ENCODE measurements at places on chromosomes 7 and 10.

DNA sequence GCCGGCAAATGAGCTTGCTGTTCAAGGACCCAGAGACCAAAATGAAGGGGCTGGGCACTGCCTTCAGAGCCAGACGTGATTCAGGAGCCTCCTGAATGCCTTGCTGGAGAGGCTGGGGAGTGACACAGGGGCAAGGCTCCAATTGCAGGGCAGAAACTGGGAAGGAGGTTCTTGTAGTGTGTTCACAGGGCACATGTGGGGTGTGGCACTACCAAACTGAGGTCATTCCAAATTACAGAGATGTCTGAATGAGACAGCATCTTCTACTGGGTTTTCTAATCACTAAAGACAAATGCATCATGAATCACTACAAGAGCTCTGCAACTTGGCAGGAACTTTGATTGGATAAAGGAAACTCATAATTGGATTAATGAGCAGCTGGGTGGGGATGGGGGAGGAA is 17.8 kb downstream of the CRTAC1 start:
- DNase-seq, result no peak

GRCh38 chr7:3297105-3297819 is 3.8 kb upstream of the SDK1 start:
- DNase-seq, result no peak

GRCh38 chr10:34413214-34413613 is 401.9 kb downstream of the PARD3 start:
- DNase-seq, result no peak

- DNase-seq, result no peak
These were observed 74.1 kb downstream of the DNAH11 start for GRCh38 chr7:21616796-21617436.

DNA sequence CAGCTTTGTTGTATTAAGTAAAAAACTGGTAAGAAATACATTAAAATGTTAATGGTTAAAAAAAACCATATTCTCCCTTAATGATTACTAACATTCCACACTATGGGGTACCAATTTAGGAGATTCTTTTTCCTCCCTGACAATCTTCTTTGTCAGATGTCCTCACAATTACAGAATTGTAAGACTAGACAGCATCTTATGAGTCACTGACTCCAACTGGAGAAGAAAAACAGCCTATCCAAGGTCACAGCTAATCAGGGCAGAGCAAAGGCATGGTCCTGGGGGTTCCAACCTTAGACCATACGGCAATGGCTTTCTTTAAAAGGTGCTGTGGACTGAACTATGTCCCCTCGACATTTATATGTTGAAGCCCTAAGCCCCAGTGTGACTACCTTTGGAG is 127.6 kb downstream of the DLG5 start:
- no peak for DNase-seq

DNA sequence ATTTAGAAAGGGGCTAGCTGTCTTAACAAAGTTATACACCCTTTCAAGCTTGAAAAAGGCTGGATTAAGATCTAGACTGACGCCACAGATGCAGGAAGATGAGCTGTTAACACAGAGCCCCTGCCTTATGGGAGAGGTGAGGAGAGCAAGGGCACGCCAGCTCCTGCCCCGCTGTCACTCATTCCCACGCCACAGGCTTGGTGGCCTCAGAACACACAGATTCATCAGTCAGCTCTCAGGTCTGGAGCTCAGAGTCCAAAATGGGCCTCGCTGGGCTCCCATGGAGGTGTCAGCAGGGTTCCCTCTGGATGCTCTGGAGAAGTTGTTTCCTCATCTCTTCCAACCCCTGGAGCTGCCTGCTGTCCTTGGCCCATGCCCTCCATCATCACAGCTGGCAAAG is 554.2 kb downstream of the TCERG1L start:
- no peak for DNase-seq

- no peak for DNase-seq
These were observed 14.5 kb upstream of the LIMK1 start for GRCh38 chr7:74069086-74069541.

DNA sequence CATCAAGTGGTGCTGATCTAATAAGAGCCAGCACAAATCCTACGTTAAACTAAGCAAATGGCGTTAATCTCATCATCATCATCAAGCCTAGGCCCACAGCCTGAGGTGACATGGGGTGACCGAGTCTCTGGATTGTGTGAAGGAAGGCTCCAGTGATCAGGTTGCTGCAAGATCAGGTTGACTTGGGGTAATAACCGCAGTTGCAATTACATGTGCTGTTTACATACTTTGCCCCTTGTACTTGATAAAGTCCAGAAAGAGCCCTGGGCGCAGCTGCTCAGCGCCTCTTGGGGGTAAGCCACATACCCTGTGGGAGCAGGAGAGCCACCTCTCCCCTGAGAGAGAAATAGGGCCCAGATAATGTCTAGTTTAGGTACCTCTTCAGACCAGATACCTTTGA is 228.1 kb downstream of the WDR11 start:
- DNase-seq, result no peak

DNA sequence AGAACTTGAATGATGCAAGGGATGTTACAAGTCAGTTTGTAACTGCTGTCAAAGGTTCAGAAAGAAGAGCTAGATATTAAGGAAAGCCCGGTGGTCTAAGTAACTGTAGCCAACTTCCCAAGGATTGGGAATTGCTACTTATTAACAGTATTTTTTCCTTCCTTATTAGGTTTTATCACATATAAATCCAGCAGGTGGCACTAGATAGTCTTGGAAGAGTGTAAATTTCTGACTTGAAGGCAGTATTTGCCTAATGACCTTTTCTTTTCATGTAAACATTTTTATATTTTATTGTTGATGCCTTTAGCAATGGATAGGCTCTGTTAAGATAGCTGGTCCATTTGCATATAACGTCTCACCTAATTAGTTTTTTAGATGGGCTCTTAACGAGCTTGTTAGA is 51.2 kb downstream of the ANLN start:
- peak; percentile 46 for DNase-seq

DNA sequence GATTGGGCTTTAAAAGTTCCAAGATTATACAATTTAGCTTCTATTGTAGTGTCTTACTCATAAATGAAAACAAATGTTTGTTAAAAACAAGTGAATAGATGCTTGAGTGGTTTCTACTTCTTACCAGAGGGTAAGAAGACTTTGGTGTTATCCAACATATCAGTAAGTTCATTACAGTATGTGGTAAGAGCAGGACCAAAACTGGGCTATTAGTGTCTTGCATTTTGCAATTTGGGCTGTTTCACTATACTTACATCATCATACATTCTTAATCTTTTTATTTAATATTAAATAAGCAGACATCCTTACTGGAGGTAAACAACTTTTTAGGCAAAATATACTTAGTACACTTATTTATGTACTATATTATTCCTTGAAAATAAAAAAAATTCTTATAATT is 248.4 kb upstream of the HGF start:
- no peak for DNase-seq
